Cortex of kidney (tissue), 1 donor: ENCODE measurements at places on chromosomes 6 and 20.

DNA sequence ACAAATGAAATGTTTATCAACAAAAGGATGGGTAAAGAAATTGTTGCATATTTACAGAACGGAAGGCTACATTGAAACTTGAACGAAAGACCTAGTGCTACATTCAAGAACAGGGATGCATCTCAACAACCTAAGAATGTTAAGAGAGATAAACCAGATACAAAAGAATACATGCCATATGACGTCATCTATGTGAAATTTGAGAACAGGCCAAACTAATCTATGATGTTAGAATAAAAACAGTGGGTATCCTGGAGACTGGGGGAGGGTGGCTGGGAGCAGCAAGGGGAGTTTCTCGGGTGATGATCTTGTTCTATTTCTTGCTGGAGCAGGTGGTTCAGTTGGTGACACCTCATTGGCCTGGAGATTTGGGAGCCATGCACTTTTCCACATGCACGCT, 81.5 kb downstream of the SULF2 start:
- DNase-seq: no peak

- no peak for DNase-seq
These were observed at the start of gene PAK5 for GRCh38 chr20:9838378-9839295. TSS of gene PAK5 (minus strand) at chr20:9839076. CDS start at chr20:9644328, 194,748 bp downstream.

DNA sequence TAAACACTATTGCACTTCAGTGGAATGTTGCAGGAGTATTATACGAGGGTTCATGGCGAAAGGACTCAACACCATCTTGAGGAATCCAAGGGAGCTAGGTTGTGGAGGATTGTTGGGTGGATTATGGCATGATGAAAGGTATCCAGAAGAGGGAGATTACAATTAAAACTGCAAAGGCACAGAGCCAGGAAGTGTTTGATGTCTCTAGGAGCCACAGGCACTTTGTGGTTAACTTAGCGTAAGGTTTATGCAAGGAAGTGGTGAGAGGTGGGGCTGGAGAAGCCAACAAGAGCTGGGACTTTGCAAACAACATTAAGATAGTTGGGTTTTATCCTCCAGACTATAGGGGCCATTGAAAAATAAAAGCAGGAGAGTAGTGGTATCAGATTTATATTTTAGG, 86.6 kb upstream of the TPD52L1 start:
- DNase-seq: no peak

DNA sequence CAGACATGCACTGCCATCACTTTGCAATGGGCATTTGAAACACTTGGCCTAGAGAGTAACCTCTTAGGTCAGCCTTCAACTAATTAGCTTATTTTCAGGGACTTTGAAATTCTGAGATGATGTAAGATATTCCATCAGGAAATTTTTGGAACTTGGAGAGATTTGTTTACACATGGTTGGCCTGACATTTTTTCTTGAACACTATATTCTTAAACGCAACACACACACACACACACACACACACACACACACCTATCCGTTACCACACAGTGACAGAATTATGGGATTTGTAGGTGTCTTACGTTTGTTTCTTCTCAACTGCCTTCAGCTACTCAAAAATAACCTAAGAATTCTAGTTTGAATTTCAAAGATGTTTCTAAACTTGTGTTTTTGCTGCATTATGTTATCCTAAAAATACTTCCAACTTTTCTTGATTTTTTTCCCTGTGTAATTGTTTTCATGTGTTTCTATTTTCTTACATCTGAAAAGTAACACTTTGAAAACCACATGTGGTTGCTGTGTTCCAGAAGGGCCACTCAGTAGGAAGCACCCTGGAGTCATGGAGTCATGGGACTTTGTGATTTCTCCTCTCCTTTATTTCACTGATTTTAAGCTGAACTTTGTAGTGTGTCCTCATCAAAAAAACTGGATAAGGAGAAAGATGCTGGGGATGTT, 31.9 kb downstream of the MARCKS start:
- DNase-seq: no peak

GRCh38 chr6:100823041-100823440, 58.1 kb downstream of the ASCC3 start:
- DNase-seq: no peak

DNA sequence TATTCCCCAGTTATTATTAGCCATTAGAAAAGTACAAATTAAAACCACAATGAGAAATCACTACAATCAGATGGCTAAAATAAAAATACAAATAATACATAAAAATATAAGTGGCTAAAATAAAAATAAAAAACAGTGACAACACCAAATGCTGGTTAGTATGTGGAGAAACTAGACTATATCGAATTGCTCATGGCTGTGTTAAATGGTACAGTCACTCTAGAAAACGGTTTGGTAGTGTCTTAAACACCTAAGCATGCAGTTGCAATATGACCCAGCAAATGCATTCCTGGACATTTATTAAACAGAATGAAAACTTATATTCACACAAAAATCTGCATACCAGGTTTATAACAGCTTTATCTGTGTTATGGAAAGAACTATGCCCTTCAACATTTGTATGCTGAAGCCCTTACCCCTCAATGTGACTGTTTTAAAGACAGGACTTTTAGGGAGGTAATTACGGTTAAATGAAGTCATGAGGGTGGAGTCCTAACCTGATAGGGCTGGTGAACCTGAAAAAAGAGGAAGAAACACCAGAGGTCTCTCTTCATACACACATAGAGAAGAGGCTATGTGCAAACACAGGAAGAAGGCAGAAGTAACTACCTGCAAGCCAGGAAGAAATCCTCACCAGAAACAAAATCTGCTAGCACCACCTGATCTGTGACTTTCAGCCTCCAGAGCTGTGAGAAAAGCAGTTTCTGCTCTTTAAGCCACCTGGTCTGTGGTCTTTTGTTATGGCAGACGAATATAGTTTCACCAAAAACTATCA, 84.9 kb downstream of the ASCC3 start:
- DNase-seq: no peak

DNA sequence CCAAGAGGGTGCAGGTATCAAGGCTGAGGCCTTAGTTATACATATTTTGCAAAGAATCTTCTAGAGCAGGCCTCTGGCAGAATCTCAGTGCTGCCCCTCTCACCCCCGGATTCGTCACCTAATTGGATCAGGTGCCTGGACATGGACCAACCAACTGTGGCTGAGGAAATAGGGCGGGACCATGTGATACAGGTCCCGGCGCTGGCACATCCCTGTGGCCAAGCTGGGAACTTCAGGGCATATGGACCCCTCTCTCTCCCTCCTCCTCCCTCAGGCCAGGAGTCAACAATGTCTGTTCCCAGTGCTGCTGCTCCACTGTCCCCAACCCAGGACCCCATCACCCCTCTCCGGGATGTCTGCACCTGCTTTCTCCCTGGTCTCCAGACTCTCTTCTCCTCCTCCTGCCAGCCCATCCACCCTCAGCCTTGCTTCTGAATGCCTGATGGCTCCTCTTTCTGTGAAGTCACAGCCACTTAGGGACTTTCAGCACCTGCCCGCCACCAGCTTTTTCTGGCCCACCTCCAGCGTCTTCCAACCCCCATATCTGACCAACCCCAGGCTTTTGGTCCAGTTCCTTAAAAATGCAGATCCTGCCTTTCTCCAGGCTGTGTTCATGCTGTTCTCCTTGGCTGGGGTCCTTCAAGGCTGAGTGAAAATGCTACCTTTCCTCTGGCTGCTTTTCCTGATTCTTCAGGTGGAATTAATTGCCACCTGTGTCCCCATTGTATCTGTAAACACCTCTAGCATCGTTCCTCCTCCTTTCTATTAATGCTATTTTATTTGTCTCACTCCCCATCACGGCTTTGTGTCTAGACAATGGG, 19.0 kb upstream of the MLN start:
- DNase-seq: no peak

DNA sequence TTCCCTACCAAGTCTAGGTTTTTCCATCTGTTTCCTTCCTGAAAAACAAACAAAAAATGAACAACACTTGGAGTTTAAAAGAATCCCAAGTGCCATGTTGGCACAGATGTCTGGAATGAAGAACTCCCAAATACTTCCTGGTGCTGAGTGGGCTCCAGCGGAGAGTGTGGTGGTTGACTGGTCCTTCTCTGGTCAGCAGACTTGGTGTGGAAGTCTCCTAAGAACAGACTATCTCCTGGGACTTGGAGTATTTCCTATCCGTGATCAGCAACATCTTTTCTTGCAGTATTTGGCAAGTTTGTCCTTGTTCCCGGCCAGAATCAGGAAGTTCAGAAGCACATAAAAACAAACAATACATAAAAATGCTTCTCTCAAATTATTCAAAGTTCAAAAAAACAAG, 154.1 kb downstream of the MTFR2 start:
- DNase-seq: no peak

GRCh38 chr20:34724172-34724571, 20.0 kb downstream of the TP53INP2 start:
- no peak for DNase-seq

DNA sequence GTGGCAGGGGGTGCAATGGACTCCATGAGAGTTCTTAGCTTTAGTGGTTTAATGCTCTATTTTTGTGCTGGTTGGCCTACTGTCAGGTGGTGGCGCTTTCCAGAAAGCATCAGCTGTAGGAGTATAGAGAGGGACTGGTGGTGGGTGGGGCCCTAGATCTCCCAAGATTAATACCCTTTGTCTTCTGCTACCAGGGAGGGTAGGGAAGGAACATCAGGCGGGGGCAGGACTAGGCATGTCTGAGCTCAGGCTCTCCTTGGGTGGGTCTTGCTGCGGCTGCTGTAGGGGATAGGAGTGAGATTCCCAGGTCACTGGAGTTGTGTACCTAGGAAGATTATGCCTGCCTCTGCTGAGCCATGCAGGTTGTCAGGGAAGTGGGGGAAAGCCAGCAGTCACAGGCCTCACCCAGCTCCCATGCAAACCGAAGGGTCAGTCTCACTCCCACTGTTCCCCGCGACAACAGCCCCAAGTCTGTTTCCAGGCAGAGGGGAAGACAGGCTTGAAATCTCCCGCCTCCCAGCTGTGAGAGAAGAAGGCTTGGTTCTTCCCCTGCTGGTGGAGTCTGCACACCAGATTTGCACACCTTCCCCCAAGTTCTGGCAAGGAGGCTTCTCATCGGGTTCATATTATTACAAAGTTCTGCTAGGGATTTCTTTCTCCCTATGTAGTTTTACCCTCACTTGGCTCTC, 46.7 kb upstream of the PKIB start:
- no peak for DNase-seq

GRCh38 chr6:137216875-137217553, 2.2 kb downstream of the IFNGR1 start:
- no peak for DNase-seq

- DNase-seq: no peak
These were observed 413 bp downstream of the PTPRA start for GRCh38 chr20:2873747-2874041.

- DNase-seq: no peak
These were observed 22.0 kb upstream of the VSTM2L start for GRCh38 chr20:37880726-37881591.

DNA sequence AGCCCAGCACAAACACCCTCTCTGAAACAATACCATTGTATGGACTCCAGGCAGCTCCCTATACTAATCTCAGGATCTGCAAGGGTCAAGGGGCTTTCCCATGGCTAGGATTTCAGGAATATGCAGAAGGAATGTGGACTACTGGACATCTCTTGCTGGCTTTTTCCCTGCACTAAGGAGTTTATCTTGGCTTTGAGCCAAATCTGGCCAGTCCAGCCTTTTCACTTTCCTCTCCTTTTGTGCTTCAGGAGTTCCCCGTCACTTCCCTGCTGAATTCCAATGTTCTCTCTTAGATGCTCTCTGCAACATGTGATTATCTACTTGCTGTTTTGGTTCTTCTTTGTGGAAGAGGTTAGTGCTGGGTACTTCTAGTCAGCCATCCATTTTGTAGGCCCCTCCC, 568.2 kb downstream of the HDGFL1 start:
- no peak for DNase-seq

DNA sequence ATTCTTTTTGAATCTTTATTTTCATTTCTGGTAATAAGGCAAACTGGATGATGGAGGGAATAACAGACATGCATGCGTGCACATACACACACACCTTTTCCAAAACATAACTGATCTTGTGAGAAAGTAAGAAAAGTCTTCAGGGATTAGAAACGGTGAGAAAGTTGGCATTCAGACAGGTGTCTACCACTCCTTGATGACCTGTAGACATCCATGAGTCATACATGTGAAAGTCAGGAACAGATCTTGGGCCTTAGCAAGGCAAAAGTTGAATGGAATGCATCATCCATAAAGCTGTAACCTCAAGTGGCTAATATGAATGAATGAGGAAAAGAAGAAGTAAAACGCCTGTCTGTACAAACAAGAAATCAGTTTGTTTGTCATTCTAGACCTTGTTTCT, 97.3 kb downstream of the GRIK2 start:
- no peak for DNase-seq

- no peak for DNase-seq
These were observed 56.1 kb upstream of the B3GAT2 start for GRCh38 chr6:71012866-71013469.

DNA sequence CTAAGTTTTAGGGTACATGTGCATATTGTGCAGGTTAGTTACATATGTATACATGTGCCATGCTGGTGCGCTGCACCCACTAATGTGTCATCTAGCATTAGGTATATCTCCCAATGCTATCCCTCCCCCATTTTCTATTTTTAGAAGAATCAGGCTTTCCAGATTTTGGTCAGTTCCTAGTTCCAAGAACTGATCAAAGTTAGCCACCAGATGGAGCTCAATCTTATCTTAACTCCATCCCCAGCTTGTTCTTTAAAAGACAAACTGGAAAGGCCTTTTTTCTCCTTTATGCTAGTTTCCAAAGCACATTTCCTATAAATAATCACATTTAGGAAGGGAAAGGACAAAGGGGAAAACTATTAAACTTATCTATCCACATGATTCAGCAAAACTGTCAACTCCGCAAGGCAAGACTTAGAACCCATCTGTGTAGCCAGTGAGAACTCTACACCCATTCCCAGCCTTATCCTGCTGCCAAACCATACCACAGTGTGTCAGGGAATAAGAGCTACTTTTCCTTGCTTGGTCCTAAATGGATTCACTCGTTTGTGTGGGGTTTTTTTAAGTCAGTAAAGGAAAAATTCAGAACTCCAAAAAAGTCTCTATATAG, 22.8 kb upstream of the KHDC1 start:
- DNase-seq: no peak

DNA sequence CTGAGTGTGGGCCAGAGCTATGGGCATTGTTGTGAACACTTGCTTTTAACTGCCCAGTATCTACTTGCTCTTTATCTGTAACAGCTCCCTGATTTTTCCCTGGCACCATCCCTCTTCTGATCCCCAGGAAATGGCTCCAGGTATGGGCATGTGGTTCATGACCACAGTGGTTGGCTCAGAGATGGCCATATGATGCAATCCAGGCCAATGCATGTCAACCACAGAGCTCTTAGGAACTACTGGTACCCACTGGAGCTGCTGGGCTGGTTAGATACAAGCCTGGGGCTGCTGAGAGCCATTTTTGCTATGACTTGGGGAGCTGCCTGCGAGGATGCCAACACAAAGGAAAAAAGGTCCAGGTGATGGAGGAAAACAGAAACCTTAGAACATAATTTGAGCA, 55.6 kb downstream of the KCNB1 start:
- DNase-seq: no peak

GRCh38 chr6:34791164-34791700, 651 bp upstream of the BLTP3A start:
- DNase-seq: no peak

- no peak for DNase-seq
These were observed 73.0 kb upstream of the NHSL1 start for GRCh38 chr6:138572167-138572875.
